Naive thymus-derived CD8-positive, alpha-beta T cell (primary cell): ENCODE measurements at places on chromosomes 2 and 18.

DNA sequence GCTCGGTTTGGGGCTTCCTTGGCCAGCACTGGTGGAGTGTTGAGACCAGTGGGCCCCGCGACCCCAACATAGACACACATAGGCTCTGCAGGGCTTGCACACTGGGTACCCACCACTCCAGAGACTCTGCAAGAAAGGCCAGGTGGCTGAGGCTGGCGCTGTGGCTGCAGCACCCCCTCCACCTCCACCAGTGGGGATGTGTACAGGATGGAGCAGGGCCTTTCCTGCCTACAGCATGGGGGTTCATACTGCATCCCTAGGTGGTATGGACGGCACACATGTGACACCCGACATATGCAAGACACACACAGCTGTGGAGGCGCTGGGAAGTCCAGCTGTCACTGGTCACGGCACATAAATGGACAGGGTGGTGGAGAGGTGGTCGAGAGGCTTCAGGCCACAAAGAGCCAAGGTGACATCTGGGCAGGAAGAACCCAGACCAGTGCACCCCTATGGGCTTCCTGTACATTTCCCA is 1.3 kb downstream of the RNPEPL1 start:
- peak; percentile 62 for DNase-seq

GRCh38 chr18:55375930-55376329 is 212.1 kb downstream of the TCF4 start:
- no peak for DNase-seq

DNA sequence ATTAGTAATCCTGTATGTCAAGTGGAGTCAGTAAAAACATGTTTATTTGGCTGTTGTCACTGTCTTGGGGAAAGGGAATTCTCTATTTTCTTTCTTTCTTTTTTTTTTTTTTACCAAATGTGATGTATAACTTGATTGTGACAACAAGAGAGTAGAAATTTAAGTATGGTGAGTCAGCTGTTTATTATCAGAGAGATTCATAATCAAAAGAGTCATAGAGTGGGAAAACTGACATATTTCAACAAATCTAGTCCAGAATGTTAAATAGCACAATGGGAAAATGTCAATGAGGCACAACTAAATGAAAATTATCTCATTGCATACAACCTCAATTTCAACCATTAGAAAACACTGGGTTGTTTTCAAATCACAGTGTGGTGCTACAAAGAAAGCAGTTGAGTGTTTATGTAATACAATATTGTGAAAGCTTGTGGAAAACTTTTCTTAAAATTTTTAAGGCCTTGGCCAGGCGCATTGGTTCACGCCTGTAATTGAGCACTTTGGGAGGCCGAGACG is 111.9 kb upstream of the DTNA start:
- DNase-seq = no peak

DNA sequence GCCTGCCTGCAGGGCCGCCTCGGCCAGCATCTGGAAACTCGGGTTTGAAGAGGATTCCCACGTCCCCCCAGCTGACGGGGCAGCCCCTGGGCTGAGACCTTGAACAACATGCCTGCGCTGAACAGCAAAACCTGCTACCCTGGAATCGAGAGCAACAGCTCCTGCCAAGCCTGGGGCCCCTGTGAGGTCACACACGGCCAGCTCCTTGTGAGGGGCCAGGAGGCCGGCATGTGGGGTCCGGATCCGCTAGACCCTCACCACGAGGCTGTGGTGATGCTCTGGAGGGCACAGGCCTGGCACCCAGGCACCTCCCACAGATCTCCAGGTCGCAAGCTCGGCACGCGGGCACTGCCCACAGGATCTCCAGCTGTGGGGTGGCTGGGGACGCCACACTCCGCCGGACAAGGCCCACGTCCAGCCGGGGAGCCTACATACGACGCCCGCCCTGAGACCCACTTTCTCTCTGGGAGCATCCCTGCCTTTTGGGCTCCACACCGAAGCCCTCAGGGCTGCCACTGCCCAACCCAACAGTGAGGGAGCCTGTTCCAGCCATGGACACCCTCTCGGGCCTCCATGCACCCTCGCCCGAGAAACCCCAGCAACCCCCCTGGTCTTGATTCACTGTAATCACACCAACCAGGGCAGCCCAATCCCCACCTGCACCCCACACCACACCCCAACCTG is 34.1 kb downstream of the SLC66A2 start:
- DNase-seq = no peak

- no peak for DNase-seq
Measured at GRCh38 chr2:58434692-58435091, 193.6 kb upstream of the FANCL start.

DNA sequence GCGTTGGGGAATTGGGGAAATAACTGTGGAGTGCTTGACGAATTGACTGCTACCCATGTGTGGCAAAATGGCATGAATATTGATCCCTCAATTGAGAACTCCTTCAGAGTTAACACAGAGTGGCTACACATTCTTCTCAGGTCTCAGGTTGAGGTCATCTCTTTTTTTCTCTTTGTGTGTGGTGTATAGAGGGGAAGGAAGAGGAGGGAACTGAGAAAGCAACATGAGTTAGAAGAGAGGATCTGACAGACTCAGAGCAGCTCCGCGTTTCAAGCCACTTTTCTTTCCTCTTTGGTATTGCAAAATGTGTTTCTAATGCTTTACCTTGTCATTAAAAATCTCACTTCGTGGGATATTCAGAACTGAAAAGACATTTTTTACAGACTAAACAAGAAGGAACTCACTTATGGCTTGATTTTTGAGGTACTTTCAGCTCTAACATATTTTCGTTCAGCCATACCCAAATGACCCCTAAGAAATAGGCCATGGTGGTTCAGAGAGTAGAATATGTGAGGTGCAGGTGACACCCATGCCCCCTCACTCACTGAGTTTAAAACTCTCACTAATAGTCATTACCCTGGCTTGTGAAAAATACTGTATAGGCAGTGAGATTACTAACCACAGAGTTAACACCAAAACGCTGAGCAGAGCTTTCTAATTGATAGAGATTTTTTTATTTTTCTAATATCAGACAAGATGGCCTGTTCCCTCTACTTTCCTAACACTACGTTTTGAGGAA is 22.5 kb downstream of the STAT4 start:
- DNase-seq = peak; percentile 31

- no peak for DNase-seq
Measured at GRCh38 chr2:23826771-23827170, 100.2 kb downstream of the ATAD2B start.

DNA sequence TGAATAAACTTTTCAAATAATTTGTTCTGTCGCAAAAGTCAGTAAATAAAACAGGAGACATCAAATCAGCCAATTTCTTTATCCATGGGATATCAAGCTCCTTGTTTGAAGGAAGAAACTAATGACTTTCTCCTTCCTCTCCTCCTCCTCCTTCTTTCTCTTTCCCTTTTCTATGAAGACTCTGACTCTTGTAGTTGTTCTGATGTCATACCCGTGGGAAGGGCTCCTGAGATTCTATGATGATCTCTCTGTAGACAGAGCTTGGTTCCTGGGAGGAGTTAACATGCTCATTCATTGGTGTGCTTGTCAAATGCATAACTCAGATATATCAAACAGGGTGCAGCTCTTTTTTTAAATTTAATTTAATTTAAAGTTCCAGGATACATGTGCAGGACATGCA is 118.7 kb upstream of the KCTD1 start:
- DNase-seq = no peak

DNA sequence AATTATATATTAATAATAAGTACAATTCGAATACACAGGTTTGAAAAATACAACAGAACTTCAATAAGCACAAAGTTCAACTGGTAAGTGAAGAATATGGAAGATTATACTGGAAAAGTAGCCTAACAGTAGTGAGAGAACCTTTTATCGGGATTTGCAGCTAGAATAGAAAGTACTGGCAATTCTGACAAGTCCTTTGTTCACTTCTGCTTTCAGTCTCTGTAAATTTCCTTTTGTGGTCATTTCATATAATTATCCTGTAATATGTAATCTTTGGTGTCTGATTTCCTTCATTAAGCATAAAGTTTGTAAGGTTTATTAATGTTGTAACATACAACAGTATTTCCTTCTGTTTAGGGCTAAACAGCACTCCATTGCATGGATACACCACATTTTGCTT is 67.2 kb downstream of the CUL3 start:
- DNase-seq = no peak

- DNase-seq = no peak
Measured at GRCh38 chr18:63795606-63796005, 20.4 kb downstream of the SERPINB7 start.

DNA sequence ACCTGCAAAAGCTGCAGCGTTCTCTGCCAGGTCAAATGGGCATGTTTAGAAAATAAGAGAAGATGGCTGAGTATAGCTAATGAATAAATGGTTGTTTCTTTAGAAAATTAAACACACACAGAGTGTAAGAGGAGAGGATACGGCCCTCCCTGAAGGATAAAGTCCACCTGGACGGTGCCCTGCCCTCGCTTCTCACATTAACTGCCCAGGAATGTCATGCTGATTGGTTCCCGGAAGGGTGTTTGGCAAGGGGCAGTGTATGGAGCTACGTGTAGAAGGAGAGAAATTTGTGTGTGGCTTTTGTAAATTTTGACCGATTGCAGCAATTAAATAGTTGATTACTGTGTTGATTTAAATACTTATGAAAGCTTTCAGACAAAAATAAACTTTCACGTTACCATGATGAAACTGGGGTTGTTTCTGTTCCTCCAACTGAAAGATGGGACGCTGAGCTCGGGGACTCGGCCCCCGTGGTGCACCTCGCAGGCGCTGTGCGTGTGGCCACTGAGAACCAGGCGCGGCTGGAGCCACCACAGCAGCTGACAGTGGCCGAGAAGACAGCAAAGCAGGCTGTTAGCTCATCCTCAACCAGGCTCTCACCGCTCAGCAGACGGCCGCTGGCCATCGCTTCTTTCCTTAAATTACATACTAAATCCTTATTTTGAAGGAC is 22.7 kb downstream of the MPPE1 start:
- DNase-seq = no peak

DNA sequence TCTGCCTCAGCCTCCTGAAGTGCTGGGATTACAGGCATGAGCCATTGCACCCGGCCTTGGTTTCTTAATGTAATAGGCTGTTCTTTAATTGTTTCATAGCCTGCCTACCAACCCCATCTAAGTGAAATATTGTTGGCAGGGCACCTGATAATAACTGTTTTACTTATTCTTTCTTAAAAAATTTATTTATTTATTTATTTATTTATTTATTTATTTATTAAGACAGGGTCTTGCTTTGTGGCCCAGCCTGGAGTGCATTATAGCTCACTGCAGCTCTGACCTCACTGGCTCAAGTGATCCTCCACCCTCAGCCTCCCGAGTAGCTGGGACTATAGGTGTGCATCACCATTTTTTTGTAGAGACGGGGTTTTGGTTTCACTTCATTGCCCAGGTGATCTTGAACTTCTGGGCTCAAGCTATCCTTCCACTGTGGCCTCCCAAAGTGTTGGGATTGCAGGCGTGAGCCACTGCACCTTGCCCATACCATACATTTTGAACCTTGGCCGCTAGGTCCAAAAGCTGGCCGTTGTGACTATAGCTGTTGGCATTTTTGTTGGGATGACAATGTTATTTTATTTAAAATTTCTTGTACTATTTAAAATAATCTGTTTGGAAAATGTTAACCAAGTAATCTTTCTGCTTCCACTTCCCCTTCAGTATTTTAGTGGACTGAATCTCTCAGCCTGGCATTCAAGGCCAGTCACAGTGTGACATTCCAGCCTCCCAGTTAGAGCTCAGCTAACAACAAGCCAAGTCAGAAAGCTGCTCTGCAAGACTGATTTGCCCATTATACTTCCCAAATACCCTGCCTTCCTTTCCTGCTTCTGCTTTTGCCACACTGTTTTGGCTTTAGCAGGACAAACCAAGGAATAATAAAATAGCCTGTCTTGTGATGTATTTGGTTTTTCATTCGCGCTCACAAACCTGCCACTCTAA is 52.4 kb downstream of the BABAM2 start:
- no peak for DNase-seq

DNA sequence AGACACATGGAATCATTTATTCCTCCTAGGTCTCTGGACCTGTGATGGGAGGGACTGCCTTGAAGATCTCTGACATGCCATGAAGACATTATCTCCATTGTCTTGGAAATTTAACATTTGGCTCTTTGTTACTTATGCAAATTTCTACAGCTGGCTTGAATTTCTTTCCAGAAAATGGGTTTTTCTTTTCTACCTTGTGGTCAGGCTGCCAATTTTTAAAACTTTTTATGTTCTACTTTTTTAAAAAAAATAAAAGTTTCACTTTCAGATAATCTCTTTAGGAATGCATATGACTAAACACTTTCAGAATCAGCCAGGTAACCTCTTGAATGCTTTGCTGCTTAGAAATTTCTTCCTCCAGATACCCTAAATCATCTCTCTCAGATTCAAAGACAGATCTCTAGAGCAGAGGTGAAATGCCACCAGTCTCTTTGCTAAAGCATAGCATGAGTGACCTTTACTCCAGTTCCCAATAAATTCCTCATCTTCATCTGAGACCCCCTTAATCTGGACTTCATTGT is 209.6 kb downstream of the RPRM start:
- DNase-seq = no peak

GRCh38 chr2:96501471-96501874 is 3.7 kb downstream of the NEURL3 start:
- no peak for DNase-seq

DNA sequence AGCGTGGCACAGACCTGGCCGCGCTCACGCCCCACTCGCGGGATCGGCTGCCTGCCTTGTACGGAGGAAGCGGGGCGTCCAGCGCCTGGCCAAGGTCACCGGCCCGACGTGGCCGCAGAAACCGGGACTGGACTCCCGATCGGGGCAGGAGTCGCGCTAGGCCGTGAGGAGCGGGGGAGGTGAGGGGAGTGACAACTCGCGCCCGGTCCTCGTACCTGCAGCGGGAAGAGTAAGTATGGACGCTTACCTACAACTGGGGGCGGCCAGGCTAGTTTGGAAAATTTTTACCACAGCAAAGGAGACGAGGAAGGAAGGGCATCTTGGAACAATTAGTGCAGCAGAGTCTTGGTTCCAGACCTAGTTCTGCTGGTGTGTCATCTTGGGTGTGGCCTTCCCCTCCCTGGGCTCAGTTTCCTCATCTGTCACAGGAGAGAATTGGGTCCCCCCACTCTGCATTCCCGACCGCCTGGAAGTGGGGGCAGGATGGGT is 693 bp downstream of the UBE2F start:
- peak; percentile 18 for DNase-seq

- no peak for DNase-seq
Measured at GRCh38 chr18:35458271-35458670, 39.5 kb downstream of the INO80C start.

DNA sequence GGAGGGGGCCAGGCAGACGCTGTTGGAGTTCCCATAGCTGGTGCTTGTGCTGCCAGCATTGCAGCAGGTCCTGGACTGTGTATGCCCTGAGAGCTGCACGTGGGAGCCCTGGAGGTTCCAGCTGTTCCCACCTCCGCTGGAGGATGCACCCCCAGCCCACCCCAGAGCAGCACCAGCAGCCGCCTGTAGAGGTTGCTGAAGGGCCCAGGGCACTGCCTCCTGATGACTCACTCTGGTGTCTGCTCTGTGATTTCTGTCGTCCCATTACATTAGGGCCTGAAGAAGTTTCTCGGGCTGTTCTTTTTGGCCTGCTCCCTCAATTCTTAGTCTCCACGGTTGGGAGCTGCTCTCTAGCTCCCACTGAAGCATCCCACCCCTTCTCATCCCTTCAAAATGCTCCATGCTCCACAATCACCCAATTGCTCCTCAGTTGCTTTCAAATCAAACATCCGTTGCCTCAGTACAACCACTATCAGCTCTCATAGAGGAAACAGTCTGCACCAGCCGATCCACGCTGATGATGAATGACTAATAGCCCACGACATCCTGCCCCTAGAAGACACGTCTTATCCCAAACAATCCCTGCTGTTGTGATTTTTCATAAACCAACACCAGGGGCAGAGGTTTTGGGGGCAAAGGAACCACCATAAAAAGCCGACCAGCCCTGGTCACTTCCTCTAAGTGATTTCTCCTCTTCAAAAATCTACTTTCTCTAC is 65.2 kb upstream of the RNF152 start:
- no peak for DNase-seq

- no peak for DNase-seq
Measured at GRCh38 chr2:196384729-196385128, 213.4 kb upstream of the STK17B start.
